ENCODE measurements at places on chromosomes 13 and 19. TPM values are rescaled to one million over a fixed set of nuclear protein-coding genes. Genes with fewer than 3 reads are reported as not detected.

DNA sequence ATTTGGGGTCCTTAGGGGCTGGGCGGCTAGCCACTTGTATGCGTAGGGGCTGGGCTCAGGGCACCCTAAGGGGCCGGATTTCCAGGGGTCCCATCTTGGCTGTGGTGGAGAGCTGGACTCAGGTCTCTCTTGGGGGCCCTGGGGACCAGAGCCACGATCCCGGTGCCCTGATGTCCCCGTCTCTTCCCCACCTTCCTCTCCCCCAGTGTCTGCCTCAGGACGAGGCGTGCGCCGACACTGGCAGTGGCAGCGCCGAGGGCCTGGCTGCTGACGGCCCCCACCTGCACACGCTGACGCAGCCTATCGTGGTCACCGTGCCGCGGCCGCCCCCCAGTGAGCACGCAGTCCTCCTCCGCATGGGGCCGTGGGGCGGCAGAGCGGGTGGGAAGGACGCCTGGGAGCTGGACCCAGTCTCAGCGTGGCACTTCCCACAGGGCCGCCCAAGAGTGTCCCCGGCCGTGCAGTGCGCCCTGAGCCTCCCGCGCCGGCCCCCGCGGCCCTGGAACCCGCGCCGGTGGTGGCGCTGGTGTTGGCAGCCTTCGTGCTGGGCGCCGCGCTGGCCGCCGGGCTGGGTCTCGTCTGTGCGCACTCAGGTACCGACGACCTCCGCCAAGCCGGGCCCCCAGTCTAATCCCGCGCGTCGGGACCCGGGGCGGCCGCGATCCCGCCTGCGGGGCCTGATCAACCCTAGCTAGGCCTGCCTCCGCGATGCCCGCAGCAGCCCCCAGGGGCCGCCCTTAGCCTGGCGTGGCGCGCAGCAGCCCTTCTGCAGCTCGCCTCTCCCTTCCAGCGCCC is 2.7 kb upstream of the SNAPC2 start:
- no peak for DNase-seq
- H3K36me3 ChIP-seq: peaks cover 6% of the 10 kb centered on the region
- H3K4me1 ChIP-seq: peaks cover 28% of the 10 kb centered on the region
- peak overlapping the region; percentile 74 for H3K4me3 ChIP-seq

Gene FPR3
- not detected for total RNA-seq

GRCh38 chr13:26867451-26868091 is 107.0 kb upstream of the GPR12 start:
- no peaks in the 10 kb centered on the region for H3K27me3 ChIP-seq
- H3K4me3 ChIP-seq: no peak overlapping the region
- no peaks in the 10 kb centered on the region for H3K4me1 ChIP-seq
- no peaks in the 10 kb centered on the region for H3K36me3 ChIP-seq

DNA sequence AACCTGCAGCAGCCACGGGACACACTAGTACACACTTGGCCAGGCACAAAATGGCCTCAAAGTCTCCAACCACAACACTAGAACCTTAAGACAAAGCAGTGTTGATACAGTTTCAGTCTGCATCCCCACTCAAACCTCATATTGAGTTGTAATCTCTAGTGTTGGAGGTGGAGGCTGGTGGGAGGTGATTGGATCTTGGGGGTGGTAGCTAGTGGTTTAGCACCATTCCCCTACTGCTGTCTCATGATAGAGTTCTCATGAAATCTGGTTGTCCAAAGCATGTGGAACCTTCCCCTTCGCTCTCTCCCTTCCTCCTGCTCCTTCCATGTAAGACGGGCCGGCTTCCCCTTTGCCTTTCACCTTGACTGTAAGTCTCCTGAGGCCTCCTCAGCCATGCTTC is 638.7 kb downstream of the UQCRFS1 start:
- no peaks in the 10 kb centered on the region for H3K36me3 ChIP-seq
- H3K27me3 ChIP-seq: no peaks in the 10 kb centered on the region
- no peaks in the 10 kb centered on the region for H3K4me1 ChIP-seq
- no peak overlapping the region for H3K4me3 ChIP-seq

Measured in osteocyte (in vitro differentiated cells).